ENCODE measurements at places on chromosomes 7 and 10. TPM values are rescaled to one million over a fixed set of nuclear protein-coding genes. Genes with fewer than 3 reads are reported as not detected.

The TMUB1 gene
- polyA plus RNA-seq: 55.2 TPM

The DGKI gene
- 2.1 TPM for polyA plus RNA-seq

The LEP gene
- polyA plus RNA-seq: 1.4 TPM

The ZSCAN21 gene
- polyA plus RNA-seq: 6.2 TPM

The ANKRD61 gene
- polyA plus RNA-seq: 0.11 TPM

The NODAL gene
- not detected for polyA plus RNA-seq

The WASHC2A gene
- polyA plus RNA-seq: 32.8 TPM

The IFT22 gene
- polyA plus RNA-seq: 35.0 TPM

The NUTM2D gene
- 9.8 TPM for polyA plus RNA-seq

The SHH gene
- polyA plus RNA-seq: not detected

The CRPPA gene
- polyA plus RNA-seq: 2.3 TPM

The LIPM gene
- not detected for polyA plus RNA-seq

The CYP3A4 gene
- 0.16 TPM for polyA plus RNA-seq

The SDK1 gene
- 1.5 TPM for polyA plus RNA-seq

Measured in right cardiac atrium (tissue), 5 donors.